T follicular helper cell (primary cell): ENCODE measurements at places on chromosomes 4 and X.

DNA sequence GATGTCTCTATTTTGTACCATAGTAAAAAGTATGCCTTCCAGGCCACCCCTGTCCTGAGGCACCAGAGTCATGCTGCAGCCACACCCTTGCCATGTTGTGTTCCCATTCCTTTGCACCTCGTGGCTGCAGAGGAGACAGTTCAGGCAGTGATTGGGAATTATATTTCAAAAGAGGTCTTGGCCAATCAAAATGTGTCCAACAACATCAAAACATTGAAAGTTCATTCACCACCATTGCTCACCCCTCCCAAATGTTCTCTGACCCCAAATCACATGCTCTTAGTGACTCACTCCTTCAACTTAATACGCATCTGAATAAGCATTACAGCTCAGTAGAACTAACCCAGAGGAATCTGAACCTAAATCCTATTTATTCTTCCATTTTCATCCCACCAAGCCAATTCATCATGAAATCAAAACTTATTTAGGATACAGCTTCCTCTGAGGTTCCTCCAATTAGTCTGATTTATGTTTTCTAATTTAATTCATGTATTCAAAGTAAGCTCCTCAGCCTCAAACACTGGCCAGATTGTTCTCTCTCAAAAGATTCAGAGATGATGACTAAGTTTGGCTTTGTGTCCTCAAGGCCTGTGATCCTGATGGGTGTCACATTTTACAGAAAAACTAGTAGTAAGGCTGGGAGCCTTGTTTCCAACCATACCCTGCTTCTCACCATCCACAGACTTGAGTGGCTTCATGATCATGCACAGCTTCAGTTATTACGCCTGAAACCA lies 323.2 kb upstream of the INTU start:
- DNase-seq, result no peak

DNA sequence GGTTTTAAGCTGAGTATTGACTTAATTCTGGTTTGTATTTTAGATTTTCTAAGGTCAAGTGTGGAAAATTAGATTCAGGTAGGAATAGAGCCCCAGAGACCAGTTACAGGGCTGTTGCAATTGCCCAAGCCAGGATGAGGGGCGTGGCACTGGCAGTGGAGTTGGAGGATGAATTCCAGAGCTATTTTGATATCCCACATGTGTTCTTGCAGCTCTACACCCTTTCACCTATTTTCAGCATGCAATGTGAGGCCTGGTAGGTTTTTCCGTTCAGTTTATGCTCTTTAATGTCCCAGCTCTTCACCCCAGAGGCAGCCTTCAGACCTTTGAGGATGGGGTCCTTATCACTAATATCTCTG lies 17.9 kb upstream of the OGT start:
- DNase-seq, result no peak

DNA sequence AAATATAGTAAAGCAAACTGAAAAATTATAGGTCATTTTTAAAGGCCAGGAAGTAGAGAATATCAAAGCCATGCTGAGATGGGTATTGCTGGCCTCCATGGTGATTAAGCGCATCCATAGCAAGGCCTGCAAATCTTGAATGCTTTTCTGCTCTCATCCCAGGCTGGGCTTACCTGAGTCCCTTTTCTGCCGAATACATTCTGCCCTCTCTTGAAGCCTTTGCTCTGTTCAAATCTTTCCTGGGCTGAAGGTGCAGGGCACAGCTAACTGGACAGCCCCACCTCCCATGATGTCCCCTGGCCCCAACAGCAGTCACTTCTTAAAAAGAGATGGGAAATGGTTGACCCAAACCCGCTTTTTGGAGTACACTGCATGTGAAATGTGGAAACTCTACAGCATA lies 10.1 kb upstream of the EIF1AX start:
- DNase-seq, result no peak

GRCh38 chr4:120277391-120277790 lies 210.7 kb upstream of the MAD2L1 start:
- no peak for DNase-seq

GRCh38 chrX:9654929-9655328 lies 110.7 kb downstream of the GPR143 start:
- no peak for DNase-seq

GRCh38 chrX:1521459-1521956 lies 15.5 kb downstream of the P2RY8 start:
- DNase-seq, result peak; percentile 29

- no peak for DNase-seq
These were observed 25.5 kb downstream of the TBC1D19 start for GRCh38 chr4:26609391-26609790.

DNA sequence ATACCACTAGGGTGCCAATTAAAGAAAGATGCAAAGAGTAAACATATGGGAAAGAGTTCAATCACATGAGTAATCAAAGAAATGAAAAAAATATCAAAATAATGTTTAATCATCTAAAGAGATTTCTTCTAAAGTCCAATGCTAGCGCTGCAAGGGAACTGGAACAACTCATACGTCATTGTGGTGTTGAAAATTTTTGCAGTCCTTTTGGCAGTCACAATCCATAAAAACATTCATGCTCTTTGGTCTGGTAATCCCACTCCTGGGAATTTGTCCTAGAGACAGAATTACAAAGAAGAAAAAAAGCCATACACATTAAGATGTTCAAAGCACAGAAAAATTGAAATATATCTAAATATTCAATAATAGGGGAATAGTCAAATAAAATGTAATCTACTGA lies 4.6 kb downstream of the P2RY4 start:
- no peak for DNase-seq

DNA sequence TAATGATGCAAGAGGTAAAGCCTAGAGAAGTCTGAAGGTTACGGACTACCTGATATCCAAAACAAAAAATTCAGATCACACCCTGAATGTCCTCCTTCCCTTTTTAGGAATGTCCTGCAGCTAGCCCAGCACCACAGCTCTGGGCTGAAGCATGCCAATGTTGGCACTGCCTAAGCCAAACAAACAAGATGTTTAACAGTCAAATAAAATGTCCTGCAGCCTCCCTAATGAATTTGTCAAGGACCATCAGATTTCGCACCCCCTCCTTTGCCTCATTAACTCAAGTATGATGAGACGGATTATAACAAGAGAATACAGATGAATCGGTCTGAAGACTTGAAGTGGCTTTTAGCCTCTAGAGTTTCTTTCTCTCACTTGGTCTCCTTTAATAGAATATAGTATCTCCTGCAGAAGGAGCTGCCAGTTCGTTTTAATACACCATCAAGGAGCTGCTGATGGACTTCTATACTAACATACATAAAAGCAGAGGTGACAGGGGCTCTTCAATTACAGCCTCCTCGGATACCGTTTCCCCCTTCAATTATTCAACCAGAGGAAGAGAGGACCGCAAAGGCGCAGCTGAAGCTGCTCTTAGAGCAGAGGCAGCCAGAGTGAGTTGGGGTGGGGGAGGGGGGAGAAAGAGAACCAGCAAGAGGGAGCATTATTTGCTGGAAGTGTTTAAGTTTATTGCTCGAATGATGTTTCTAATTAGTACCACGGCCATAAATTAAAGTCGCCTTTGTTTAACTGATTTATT lies 3.0 kb upstream of the MAB21L2 start:
- no peak for DNase-seq
